ENCODE measurements at places on chromosomes 3 and 15. TPM values are rescaled to one million over a fixed set of nuclear protein-coding genes. Genes with fewer than 3 reads are reported as not detected.

- no peak for DNase-seq
Measured at GRCh38 chr3:52194485-52195290, 3.3 kb upstream of the ALAS1 start.

- DNase-seq, result no peak
Measured at GRCh38 chr3:30187366-30187765, 419.0 kb upstream of the TGFBR2 start.

DNA sequence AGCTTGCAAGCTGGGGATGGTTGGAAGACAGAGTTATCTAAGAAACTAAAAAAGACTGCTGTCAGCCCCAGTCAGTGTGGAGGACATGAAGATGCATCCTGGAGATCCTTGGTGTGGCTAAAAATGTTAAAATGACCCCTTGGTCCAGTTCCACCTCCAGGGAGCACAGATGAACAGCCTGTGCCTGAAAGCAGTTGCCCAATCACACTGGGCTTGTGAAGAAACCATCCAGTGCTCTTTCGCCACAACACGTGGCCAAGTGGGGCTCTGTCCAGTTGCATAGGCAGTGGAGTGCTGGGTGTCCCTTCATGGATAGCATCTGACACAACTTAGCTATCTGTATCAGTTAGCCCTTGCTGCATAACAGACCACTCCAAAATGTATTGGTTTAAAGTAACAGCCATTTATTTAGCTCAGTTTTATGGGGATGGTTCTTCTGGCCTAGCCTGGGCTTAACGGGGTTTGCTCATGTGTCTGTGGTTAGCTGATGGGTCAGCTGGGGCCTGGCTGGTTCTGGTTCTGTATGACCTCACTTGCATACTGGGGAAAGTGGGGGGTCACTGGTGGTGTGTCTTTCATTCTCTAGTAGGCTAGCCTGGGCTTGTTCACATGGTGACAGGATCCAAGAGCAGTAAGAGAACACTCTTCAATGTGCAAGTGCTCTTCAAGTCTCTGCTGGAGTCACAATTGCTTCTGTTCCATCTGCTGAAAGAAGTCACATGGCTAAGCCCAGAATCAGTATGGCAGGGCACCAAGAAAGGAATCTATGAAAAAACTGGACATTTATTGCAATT, 226.2 kb downstream of the PDCD6IP start:
- no peak for DNase-seq

The NDN gene
- polyA plus RNA-seq, result 22.2 TPM

The PLCH1 gene
- polyA plus RNA-seq, result 0.07 TPM

Measured in heart left ventricle (tissue), 16 donors.